Neural crest cell (in vitro differentiated cells): ENCODE measurements at places on chromosomes 11 and 22. TPM values are rescaled to one million over a fixed set of nuclear protein-coding genes. Genes with fewer than 3 reads are reported as not detected.

DNA sequence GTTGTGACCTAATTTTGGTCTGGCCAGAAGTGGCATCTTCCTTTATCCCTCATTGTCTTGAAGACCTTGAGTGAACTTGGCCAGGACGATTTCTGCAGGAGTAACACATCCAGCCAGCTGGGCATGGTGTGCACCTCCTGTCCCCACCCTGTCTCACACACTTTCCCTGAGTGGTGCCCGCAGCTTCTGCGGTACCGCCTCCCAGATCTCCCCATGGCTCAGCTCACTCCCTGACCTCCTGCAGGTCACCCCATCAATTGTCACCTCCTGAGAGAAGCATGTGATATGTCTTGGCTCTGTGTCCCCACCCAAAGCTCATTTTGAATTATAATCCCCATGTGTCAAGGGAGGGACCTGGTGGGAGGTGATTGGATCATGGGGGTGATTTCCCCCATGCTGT, 50.2 kb upstream of the TP53I11 start:
- no peak overlapping the region for H3K4me3 ChIP-seq
- no peak for DNase-seq
- H3K27me3 ChIP-seq = no peaks in the 10 kb centered on the region
- no peaks in the 10 kb centered on the region for H3K4me1 ChIP-seq
- H3K36me3 ChIP-seq = no peaks in the 10 kb centered on the region
- H3K27ac ChIP-seq = no peak overlapping the region

- no peak overlapping the region for H3K27ac ChIP-seq
- H3K36me3 ChIP-seq = no peaks in the 10 kb centered on the region
- H3K27me3 ChIP-seq = no peaks in the 10 kb centered on the region
- DNase-seq = peak; percentile 3
- H3K4me1 ChIP-seq = no peaks in the 10 kb centered on the region
These were observed 13.1 kb upstream of the MMP1 start for GRCh38 chr11:102810950-102811660.

DNA sequence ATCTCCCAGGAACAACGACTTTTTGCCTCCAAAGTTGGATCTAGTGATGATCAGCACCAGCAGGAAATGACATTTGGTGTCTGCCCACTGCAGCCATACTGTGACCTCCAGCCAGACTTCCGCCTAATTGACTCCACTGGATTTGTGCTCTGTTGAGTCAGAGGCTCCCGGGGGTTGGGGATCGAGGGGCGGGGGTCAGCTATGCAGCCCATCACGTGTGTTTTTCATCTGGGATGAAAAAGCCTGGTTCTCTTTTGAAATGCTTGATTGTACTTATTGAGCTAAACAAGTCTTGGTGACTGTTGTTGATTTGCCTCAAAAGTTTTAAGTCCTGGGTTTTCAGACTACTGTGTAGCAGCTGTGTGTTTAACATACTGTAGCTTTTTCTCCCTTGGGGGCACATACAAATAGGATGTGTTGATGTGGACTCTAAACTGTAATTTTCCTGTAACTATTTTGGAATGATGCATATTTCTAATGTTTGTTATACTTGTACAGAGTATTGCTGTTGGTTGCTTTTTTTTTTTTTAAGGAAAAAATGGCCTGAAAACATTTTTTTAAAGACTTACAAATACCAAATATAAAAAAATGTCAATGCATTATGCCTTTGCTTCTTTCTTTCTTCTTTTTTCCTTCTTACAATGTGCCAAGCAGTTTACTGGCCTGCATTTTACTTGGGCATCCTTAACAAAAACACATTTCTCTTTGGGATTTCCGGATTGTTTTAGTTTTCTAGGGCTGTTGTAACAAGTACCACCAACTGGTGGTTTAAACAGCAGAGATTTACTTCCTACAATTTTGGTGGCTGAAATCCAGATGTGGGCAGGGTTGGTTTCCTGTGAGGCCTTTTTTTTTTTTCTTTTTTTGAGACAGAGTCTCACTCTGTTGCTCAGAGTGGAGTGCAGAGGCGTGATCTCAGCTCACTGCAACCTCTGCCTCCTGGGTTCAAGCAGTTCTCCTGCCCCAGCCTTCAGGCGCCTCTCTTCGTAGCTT, 46.1 kb upstream of the OR4B1 start:
- no peaks in the 10 kb centered on the region for H3K27me3 ChIP-seq
- peaks cover 15% of the 10 kb centered on the region for H3K36me3 ChIP-seq
- DNase-seq = no peak
- H3K4me3 ChIP-seq = no peak overlapping the region
- H3K27ac ChIP-seq = peak overlapping the region; percentile 57
- peaks cover 26% of the 10 kb centered on the region for H3K4me1 ChIP-seq

GRCh38 chr11:17972987-17973386, 39.9 kb downstream of the SERGEF start:
- no peak overlapping the region for H3K4me3 ChIP-seq
- no peak overlapping the region for H3K27ac ChIP-seq
- H3K4me1 ChIP-seq = no peaks in the 10 kb centered on the region
- H3K27me3 ChIP-seq = no peaks in the 10 kb centered on the region

- peak overlapping the region; percentile 61 for H3K4me3 ChIP-seq
- DNase-seq = no peak
- peaks cover 30% of the 10 kb centered on the region for H3K4me1 ChIP-seq
- no peaks in the 10 kb centered on the region for H3K27me3 ChIP-seq
These were observed 4.1 kb upstream of the MRPL48 start for GRCh38 chr11:73783483-73784020.

DNA sequence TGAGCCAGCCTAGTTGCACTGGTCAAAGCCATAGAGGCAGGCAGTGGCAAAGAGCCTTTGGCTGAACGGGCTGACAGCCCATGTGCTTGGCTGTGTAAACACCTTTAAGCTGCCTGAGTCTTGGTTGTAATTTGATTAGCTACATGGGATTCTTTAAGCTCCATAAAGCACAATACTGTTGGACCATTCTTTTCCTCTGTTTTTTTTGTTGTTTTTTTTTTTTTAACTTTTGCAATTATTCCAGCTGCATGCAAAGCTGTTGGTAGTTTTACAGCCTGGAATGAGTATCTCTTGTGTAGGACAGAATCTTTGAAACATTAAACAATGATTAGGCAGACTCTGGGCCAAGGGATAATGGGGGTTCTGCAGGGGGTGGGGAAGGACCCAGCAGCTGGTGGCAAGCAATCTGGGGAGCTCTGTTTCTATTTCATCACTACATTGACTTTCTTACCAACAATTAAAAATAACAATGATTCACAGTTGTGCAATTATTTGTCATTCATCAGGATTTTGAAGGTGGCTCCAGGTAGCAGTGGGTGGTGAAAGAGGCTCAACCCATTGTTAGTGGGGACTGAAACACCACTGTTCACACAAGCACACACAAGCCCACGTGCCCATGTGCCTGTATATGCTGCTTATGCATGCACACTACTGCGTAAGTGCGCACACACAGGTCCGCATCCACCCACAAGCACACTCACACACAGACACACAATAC, 69.5 kb upstream of the CSNK2A3 start:
- DNase-seq = no peak
- peaks cover 3% of the 10 kb centered on the region for H3K4me1 ChIP-seq
- H3K4me3 ChIP-seq = no peak overlapping the region

- H3K4me1 ChIP-seq = peaks cover 23% of the 10 kb centered on the region
- H3K27me3 ChIP-seq = no peaks in the 10 kb centered on the region
- no peak overlapping the region for H3K4me3 ChIP-seq
- H3K27ac ChIP-seq = no peak overlapping the region
- no peak for DNase-seq
- peaks cover 4% of the 10 kb centered on the region for H3K36me3 ChIP-seq
These were observed 96.1 kb downstream of the LRRC32 start for GRCh38 chr11:76574406-76574805.

The RAB38 gene
- 3.6 and 4.7 TPM in 2 replicates for total RNA-seq

The PANX2 gene
- 2.5 and 3.0 TPM in 2 replicates for total RNA-seq

The PKDREJ gene
- 0.02 TPM in 1 of 2 replicates, not detected in the other for total RNA-seq

The NAALAD2 gene
- 16.1 and 16.7 TPM in 2 replicates for total RNA-seq

The CSNK2A3 gene
- total RNA-seq = 0.39 and 0.82 TPM in 2 replicates

The C22orf42 gene
- total RNA-seq = not detected in 2 replicates
